ENCODE measurements at places on chromosomes 1 and 21.

DNA sequence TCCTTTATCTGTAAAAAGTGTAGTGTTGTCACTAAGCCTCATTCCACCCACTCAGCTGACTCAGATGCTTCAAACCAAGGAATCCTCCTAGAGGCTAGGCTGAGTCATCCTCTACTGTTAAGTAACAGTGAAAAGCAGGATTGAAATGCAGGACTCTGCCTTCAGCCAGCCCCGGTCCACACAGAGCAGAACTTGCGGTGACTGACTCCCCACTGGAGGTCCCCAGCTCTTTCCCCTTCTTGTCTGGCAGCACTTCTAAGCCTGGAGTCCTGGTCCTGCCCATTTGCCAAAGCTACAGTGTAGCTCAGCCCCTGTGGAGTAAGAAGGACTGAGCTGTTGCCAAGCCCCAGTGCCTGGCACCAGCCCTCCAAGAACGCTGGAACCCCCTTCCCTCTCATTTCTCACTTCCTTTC lies 1.7 kb downstream of the RAB7B start:
- no peak for DNase-seq

GRCh38 chr1:8628606-8629005 lies 188.8 kb downstream of the RERE start:
- DNase-seq = no peak

DNA sequence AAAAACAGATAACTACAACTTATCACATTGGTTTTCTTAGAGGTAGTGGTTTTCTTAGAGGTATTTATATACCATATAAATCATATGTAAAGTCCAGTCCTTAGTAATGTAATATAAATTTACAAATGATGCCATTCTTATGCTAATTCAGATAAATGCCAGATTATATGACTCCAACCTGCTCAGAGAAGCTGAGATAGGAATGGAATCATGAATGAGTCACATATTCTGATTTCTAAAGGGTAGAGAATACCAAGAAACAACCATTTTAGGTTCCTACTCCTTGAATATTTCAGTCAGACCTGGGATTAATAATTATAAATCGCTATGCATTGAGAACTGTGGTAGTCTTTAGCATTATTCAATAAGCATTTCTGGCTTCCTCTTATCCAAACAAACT lies 760.1 kb upstream of the NEGR1 start:
- no peak for DNase-seq

DNA sequence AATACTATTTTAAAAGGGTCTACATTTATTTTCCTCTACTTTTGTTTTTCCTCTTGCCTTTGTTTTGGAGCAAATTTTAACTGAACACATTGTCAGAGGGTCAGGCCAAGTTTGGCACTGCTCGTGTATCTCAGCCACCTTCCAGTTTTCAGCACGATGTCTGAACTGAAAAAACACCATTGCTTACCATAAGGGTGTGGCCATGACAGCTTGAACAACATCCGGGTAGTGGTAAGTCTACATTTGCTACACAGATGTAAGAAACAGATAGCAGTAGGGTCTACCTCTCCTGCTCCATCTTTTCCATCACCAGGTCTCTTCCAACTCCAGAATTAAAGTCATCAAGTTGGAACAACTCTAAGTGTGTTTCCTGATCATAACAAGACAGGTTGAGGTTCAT lies 4.2 kb downstream of the HIVEP3 start:
- DNase-seq = no peak

DNA sequence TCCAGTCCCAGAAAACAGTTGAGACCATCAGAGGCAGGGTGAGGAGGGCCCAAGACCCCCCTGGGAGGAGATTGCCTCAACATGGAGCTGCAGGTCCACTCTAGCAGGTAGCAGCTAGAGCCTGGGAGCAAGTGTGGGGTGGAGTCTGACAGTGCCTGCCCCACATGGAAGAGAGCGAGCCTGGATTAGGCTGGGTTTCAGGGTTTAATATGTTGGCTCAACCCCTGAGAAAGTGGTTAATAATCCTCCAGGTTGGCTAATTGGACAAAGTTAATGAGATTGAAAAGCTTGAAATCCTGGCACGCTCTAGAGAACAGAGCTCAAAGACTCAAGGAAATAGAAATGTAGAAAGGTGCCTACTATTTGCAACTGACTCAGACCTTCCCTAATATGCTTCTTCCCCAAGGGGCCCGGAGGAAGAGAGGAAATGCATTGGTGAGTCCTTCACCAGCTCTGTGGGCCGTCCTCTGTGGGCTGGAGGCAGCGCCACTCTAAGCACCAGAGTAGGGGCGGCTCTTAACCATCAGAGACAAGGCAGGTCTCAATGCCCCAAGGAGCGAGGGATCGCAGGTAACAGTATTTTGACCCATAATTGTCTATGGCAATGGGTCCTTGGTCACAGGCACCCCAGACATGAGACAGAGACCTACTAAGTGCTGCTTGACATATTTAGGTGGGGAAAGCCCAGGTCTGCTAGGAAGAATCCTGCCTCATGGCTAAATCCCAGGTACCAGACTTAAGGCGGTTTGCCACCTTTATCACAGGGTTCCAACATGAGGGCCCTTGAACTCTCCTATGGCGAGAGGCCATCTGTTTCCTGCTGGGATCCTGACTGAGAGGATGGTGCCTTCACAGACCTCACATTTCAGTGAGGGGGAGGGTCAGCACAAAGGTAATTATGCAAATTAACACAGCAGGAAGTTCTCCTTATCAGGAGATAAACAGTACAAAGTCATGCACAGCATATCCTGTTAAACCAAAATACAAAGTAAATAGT lies 33.8 kb downstream of the RSPH1 start:
- DNase-seq = peak; percentile 16

- no peak for DNase-seq
Observed at GRCh38 chr1:210910020-210910575, 223.8 kb downstream of the KCNH1 start.

DNA sequence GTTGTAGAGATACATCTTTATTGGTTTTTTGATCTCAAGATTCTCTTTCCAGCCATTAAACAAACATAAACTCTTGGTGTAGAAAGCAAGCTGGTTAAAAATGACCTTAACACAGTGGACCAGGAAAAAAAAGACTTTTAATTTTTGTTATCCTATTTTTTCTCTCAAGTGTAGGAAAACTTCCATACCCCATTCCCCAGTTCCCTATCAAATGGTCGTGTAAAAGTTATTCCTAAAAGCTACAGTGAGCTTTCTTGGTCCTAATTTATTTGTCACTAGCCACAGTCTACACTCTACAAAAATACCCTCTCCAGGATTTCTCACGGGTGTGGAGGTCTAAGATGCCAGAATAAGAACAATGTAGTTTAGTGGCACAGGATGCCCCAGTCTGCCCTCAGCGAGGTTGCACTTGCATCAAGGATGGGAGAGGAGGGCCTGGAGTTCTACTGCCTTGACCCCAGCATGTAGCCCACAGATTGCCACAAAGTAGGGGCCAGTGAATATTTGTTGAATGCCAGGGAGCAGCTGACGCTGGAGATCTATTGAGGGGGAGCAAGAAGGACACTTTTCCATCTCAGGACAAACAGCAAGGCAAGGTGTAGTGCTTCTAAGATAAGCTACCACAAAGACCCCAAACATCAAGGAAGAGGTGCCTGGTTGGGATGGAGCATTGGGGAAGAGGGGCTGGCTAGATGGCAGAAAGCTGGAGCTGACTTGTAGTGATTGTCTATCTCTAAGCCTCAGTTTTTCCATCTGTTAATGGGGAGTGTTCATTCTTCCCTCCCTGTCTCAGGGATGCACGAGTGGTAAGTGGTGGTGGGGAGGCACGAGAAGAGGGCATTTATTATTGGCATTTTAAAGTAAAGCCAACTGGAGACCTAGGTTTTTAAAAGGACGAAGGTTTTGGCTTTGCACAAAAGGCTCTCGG lies 1.8 kb downstream of the MYCL start:
- no peak for DNase-seq

DNA sequence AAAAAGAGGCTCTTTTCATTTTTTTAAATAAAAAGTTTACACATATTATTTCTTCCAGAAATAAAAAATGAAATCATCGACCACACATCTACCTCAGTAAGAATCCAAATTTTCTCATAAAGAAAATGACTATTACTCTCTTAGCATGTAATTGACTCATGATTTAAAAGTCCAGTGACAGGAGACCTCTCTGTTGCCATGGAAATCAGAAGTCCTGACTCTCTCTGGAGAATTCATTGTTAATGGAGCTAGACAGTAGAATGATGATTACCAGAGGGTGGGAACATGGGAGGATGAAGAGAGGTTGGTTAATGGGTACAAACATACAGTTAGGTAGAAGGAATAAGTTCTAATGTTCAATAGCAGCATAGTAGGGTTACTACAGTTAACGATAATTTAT lies 5.0 kb upstream of the CLCA4 start:
- no peak for DNase-seq

GRCh38 chr1:235617808-235618207 lies 31.8 kb downstream of the GNG4 start:
- no peak for DNase-seq

GRCh38 chr1:208631092-208631491 lies 386.9 kb upstream of the PLXNA2 start:
- no peak for DNase-seq

DNA sequence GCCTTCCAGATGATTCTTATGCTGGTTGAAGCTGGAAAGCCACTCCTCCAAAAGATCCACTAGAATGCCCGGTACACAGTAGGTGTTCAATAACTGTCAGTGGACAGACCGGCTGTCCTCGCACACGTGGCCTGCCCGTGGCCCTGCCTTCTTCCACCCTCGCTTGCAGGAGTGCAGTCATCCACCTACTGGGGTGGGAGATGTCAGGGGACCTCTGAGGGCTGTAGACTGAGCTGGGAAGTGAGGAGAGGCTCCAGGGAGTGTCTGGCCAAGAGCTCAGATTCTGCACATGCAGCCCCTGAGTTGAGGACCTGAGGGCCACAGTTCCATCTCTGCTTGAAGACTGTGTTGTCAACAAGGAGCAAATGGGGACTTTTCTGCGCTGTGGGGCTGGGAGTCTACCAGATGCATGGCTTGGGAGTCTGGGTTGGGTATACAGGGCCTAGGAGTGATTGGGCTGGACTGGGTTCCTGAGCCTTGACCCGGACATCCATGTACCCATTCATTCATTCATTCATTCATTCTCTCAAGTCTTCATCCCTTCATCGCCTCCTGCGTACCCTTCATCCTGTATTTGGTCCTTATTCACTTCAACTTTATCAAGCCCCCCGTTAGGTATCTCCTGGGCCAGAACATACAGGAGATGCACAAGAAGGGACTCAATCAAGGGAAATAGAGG lies 4.2 kb upstream of the TNFRSF1B start:
- no peak for DNase-seq

DNA sequence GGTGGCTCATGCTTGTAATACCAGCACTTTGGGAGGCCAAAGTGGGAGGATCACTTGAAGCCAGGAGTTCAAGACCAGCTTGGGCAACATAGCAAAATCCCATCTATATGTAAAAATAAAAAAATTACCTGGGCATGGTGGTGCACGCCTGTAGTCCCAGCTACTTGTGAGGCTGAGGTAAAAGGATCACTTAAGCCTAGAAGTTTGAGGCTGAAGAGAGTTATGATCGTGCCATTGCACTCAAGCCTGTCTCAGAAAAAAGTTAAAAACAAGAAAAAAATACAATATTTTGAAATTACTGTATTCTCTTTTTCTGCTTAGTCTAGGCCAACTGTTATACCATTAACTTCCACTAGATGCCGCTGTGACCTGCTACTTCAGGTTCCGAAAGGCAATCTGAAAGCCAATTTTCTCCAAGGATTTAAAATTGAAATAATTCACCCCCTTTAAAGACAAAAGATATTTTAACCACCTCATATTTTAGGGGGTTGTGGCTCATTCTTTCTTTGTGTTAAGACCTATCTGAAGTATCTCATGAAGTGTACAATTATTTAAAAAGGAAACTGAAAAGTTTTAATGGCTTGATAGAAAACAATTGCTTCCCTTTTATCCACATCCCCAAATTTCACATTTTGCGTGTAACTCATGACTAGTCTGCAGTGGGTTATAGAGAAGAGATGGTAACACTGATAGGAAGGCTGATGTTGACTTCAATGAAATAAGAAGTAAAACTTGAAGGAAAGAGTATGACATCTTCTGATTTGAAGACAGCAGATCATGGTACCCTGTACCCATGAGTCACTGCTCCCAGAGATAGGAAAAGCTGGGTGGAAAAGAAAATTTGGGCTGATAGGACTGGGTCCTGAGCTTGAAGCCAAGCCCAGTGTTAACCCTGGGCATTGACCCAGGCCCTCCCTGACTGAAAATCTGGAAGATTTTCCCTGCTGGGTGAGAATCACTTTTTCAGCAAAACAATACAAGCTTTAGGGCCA lies 24.4 kb upstream of the CLDN14 start:
- DNase-seq = peak; percentile 41

DNA sequence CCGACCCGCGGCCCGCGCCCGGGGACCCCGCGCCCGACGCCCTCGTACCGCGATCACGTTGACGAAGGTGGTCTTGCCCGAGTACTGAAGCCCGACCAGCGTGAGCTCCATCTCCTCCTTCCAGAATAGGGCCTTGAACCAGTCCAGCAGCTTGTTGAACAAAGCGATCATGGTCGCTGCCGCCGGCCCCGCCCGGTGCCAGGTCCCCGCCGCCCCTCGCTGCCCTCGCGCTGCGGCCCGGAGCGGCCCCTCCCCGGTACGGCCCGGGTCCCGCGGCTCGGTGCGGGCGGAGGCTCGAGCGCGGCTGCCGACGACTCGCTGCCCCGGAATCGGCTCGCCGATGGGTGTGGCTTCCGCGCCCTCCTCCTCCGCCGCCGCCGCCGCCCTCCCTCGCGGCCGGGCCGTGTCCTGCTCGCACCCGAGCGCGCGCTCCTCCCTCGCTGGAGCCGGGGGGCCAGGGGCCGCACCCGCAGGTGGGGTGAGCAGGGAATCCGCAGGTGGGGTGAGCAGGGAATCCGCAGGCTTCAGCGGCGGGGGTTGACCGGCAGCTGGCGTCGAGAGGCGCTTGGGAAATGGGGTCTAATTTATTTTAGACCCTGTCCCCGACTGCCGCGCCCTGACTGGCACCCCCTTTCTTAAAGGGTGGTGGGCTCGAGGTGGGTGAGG lies at the start of gene ARL8A:
TSS of gene ARL8A (minus strand) at position 336 of the 666 bp plus-strand sequence. CDS start at position 171, 165 bp downstream.
- DNase-seq = peak; percentile 56

DNA sequence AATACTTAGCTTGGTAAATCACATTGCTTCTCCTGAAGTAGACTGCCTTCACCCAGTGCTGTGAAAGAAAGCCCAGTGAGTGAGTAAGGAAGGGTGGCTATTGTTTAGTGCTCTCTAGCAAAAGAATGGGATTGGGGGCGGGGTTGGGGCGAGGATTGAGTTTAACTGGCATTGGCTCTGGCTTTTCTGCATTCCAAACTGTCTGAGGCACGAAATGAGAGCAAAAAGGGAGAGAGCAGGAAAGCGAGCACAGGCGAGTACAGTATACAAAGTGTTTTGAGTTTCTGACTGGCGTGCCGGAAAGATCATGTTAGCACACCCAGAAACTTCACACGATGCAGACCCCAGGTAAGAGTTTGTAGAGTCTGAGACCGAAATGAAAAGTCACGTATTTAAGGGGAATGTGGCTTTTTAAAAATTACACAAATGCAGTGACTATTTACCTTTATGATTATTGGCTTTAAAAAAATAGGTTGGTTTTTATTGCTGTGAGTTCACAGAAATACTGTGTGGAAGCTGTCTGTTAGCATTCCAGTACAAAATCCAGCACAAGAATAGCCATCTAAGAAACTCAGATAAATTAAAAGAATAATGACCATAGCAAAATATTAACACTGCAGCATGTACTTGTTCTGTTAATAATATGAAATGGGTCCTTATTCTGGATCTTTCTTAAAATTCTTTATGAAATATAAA lies 155.4 kb downstream of the CLEC20A start:
- DNase-seq = no peak

Measured in DMS79 treated with DMSO at 0.1 percent for 48 hours (cell line).